NK-92 treated with Interleukin-12 subunit alpha and Interleukin-12 subunit beta, amount 100 ng/mL, for 24 hours (cell line): ENCODE measurements at places on chromosomes 2 and 18.

DNA sequence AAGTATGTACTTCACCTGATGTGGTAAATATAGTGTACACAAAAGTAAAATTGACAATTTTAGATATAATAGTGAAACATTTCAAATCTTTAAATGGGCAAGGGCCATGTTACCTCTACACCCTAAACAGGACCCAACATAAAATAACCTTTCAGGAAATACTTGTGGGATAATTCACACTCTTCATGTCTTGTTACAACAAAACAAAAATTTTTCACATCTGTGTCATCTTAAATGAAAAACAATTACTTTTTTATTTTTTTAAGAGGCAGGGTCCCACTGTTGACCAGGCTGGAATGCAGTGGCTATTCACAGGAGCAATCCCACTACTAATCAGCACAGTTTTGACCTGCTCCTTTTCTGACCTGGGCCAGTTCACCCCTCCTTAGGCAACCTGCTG is 42.1 kb downstream of the SRBD1 start:
- DNase-seq = no peak

DNA sequence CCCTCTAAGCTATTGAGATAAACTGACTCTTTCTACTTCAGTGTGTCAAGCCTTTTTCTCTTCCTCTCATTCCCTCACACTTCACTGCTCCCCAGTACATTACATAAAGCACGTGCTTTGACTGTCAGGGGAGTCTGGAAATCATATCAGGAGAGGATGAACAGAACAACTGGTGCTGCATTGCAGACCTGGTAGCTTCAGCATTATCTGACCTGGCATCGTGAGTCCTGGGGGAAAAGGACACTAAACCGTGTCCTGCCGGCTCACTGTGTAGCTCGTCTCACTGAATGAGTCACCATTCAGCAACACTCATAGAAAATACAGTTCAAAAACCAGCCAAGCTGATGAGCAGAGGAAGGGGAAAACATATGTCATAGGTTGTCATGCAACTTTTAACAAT is 108.5 kb upstream of the UNC80 start:
- DNase-seq = no peak

DNA sequence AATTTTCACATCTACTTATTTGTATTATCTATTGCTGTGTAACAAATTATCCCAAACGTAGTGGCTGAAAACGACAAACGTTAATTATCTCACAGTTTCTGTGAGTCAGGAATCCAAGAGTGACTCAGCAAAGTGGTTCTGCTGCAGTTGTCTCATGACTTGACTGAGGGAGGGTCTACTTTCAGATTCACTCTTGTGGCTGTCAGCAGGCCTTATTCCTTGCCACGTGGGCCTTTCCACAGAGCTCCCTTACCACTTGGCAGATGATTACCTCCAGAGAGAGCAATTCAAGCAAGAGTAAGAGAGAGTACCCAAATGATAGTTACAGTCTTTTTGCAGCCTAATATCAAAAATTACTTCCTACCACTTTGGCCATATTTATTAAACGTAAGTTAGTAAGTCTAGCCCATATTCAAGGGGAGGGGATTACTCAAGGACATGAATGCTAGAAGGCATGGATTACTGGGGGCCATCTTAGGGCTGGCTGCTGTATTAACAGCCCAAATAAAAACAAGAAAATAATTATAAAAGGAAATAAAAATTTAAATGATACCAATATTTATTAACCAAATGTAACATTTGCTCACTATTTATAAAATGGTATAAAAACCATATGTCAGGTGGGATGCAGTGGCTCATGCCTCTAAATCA is 48.7 kb upstream of the NBEAL1 start:
- no peak for DNase-seq

DNA sequence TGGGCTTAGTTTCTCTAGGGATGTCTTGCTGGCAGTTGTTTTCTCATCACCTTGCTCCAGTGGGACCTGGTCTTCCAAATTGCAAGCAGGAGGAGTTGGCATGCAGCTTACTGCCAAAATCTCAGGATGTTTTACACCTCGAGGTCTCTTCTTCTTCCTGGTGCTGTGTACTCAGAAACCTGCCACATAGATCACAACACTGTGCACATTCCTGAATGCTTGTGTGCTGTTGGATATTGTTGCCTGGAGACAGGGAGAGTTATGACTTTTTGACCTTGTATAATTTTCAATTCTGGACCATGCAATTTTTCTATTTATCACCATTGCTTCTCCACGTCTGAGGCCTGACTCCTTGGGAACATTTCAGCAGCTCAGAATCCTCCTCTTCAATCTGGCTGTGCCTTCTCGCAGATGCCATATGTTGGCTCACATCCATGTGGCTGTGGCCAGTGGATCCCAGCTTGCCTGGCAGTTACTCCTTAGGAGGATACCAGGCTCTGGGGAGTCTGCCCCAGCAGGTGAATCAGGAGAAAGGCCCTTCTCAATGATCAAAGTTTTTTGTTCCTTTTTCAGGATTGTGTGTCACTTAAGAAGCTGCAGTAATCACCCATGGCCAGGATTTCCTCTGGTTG is 489.3 kb downstream of the TSN start:
- no peak for DNase-seq

DNA sequence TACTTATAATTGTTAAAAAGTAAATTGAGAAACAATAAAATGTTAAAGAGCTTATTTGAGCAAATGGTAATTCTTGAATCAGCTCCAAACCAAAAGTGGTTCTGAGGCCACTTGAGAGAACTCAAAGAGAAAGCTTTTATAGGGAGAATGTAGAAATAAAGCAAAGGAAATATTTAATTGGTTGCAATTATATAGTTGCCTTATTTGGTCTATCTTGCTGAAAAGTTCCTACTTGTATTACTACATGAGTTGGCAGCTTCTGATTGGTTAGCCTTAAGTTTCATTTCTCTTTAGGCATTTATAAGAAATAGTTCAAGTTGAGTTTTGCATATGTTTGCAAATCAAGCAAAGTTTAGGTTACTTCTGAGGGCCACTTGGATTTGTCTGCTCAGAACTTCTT is 38.1 kb downstream of the SCN2A start:
- no peak for DNase-seq
